Fibroblast of villous mesenchyme (primary cell): ENCODE measurements at places on chromosomes 2 and 18. TPM values are rescaled to one million over a fixed set of nuclear protein-coding genes. Genes with fewer than 3 reads are reported as not detected.

WNT10A gene
- not detected in 2 replicates for total RNA-seq

RSAD2 gene
- total RNA-seq, result 0.64 and 1.3 TPM in 2 replicates

GRCh38 chr2:37550190-37550589, 121.3 kb downstream of the CDC42EP3 start:
- DNase-seq, result no peak

- DNase-seq, result peak; percentile 84
Observed at GRCh38 chr18:21053127-21053526, 58.5 kb downstream of the ROCK1 start.

- DNase-seq, result no peak
Observed at GRCh38 chr2:210965472-210965871, 409.1 kb downstream of the CPS1 start.

GRCh38 chr2:144143294-144144151, 376.4 kb downstream of the ZEB2 start:
- DNase-seq, result no peak
